Activated CD4-positive, alpha-beta T cell treated with anti-CD3 and anti-CD28 coated beads for 36 hours (primary cell): ENCODE measurements at places on chromosomes 1 and 21.

- no peak for DNase-seq
Observed at GRCh38 chr1:30603081-30603858, 120.1 kb downstream of the MATN1 start.

DNA sequence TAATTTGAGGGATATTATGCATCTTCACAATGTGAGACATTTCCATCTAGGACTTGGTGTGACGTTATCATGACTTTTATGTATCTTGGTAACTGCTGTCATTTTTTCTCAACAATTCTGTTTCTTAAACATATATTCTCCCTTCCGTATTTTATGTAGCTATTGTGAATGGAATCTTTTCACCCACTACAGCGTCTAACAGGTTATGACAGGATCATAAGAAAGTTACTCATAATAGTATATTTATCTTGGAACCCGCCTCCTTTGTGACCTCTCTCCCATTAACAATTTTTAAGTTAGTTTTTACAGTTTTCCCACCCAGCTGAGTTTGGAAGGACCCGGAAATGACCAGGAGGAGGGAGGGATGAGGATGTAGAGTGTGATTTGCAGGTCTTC is 6.8 kb upstream of the DMRTA2 start:
- DNase-seq: no peak

DNA sequence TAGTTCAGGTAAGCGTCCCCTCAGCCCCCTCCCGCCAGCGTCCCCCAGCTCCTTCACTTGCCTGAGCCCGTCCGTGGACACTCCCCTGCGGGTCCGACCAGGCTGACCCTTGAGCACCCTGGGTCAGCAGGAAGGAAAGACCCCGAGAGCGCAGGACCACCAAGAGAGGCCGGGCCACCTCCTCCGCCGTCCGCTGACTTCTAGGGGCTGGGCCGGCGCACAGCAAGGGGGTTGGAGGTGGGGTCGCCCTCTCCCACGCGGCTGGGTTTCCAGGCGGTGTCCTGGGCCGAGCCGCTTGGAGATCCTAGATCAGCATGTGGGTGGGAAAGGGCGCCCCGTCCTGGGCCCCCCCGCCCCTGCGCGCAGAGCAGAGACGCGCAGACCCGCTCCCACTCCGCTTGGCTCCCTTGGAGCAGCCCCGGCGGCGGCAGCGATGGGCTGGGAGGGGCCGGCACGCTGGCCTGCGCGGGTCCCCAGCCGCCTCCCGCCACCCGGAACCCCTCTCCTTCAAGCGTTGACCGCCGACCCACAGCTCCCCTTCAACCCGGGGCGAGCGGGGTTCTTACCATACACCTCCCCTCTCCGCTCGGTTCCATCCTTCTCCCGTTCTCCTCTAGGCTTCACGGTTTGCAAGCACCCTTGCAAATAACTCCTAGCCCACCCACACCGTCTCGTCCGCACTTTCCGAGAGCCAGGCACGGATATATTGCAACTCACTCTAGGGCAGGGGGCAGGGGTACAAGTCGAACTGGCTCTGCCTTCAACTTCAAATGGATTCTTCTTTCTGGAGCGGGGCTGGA is 7.5 kb downstream of the KNCN start:
- no peak for DNase-seq

- no peak for DNase-seq
Observed at GRCh38 chr1:47616036-47616435, 178.2 kb downstream of the FOXD2 start.

- no peak for DNase-seq
Observed at GRCh38 chr1:147241934-147242448, 493 bp upstream of the CHD1L start.

- DNase-seq: no peak
Observed at GRCh38 chr1:56496158-56496557, 83.2 kb downstream of the PLPP3 start.

DNA sequence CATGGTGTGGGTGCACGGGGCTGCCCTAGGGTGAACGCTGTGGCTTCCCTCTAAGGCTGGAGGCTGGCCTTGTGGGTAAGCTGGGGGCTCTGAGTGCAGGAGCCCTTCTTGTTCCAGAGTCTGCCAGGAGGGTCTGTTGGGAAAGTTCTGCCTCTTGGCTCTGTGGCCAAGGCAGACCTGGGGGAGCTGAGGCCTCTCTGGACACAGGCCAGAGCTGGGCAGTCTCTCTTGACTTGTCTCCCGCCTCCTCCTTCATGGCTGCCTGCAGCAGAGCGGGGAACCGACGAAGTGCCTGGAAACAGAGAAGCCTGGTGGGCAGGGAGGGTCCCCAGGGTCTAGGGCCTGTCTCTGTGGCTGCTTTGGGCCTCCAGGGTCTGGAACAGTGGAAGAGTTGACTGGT is 30.3 kb upstream of the PEX10 start:
- DNase-seq: no peak

- no peak for DNase-seq
Observed at GRCh38 chr1:43430831-43431230, 22.9 kb downstream of the HYI start.

GRCh38 chr21:33950431-33951079 is 35.0 kb upstream of the ATP5PO start:
- peak; percentile 48 for DNase-seq

- no peak for DNase-seq
Observed at GRCh38 chr1:232218955-232219865, 410.7 kb downstream of the SIPA1L2 start.

GRCh38 chr1:52268372-52268771 is 97.6 kb downstream of the CC2D1B start:
- no peak for DNase-seq

- DNase-seq: peak; percentile 22
Observed at GRCh38 chr1:47434051-47434842, 3.6 kb upstream of the FOXD2 start.

- DNase-seq: no peak
Observed at GRCh38 chr1:40897513-40897912, 35.4 kb upstream of the CITED4 start.

DNA sequence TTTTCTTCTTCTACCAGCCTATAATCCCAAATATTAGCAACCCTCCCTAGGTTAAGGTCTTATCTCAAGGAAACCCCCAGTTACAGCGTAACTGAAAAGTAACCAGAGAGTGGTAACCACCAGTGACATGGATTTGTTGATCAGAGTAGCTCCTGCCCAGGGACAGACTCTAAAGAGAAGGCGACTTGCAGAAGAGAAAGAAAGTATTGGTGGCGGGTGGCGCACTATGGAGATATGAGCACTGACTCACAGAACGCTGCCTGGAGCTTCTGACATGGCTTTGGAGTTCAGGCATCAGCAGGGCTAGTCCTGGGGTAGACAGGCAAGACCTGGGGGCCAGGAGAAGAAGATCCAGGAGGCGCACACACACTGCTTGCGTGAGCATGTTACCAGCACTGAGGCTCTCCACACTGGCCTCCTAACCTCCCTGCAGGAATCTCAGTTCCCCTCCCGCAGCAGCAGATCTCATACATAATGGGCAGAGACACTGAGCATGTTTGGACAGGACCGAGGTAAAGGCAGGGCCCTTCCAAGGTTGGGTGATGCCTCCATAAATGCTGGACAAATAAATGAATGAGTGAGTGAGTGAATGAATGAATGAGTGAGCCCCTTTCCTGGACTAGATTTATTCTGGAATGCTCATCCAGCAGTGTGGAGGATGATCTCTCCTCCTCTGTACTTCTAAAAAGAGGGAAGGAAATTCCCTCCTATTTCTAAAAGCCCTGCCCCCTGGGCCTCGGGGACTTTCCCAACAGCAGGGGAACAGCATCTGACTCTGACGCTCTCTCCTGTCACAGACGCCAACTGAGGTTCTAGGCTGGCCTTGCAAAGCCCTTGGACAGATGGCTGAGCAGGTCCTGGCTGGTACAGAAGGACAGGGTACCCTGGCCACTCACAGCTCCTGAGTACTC is 175.5 kb downstream of the CLIC6 start:
- peak; percentile 27 for DNase-seq

- DNase-seq: no peak
Observed at GRCh38 chr1:208807446-208808127, 563.4 kb upstream of the PLXNA2 start.

DNA sequence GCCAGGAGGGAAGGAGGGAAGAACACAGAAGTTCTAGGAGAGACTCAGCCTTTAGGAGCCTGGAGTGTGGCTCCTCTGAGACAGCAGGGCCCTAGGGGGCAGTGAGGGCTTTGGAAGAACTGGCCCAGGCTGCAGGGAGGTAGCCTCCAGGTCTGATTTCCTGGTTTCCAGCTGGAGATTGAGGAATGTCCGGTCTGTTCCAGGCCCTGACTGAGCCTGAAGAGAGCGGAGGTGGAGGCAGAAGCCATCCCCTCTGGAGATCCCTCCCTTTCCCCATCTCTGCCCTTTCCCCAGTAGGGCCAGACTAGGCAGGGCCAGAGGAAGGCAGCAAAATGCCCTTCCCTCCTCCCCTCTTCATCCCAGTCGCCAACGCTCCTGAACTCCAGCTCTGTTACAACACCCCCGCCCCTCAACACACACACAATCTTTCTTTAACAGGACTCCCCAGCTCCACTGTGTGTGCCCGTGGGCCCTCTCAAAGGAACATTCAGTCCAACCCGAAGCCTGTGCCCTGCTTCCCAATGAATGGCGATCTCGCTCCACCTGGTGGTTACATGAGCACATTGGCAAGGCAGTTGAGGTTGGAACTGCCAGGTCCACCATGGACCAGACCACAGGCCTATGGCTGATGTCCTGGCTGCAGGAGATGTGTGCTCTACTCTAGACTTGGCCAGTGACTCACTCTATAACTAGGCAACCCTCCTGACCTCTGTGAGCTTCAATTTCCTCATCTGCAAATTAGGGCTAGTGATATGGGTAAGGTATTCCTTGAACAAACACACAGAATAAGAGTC is 32.0 kb downstream of the MAP7D1 start:
- DNase-seq: peak; percentile 87

DNA sequence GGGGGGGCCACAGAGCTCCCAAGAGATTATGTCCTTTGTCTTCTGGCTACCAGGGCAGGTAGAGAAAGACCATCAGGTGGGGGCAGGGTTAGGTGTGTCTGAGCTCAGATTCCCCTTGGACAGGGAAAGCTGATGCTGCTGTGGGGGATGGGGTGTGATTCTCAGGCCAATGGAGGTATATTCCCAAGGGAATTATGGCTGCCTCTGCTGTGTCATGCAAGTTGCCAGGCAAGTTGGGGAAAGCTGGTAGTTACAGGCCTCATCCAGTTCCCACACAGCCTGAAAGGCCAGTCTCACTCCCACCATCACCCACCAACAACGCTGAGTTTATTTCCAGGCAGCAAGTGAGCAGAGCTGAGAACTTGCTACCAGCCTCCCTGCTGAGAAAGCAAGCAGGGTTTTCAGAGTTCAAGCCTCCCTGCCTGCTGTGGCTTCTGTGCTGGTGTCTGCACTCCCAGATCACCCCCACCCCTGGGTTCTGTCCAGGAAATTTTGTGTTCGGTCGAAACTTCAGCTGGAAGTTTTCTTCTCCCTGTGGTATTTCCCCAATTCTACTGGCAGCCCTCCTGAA is 21.3 kb downstream of the IFI16 start:
- DNase-seq: no peak

DNA sequence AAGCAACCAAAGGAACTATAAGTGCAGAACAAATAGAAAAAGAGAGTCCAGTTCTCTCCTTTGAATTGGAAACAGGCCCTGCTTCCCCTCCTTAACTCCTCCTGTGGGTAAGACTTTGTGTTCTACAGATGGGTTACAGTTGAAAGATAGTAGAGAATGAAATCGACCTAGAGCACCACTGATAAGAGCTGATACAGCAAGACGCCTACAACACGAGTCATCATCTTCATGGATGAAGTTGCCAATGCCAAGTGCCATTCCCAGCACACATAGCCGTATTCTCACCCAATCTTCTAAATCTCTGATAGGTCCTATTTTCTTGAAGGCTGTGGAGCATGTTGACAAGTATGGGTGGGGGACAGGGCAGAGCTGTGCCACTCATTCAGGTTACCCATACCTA is 99.8 kb upstream of the CAMK1G start:
- no peak for DNase-seq

DNA sequence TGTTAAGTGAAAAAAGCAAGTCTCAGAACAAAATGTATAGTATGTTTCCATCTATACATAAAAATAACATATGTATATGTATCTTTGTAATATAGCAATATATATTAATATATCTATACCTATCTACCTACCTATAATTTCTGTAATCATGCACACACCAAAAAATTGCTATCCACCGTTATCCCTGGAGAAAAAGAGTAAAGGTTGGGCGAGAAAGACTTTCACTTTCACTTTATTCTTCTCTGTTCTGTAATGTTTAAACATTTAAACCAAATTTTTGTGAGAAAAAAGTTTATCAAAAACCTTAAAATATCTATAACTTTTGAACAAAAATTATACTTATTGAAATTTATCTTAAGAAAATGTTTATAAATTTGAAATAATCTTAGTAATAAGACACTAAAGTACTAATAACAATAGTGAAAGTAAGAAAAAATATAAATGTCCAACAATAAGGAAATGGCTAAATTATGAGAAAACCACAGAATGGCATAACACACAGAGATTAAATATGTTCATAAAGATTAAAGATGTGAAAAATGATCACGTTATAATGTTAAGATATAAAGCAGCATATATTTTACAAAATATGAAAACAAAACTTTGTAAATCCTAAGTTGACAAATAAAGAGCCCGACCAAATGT is 74.0 kb upstream of the LRRC53 start:
- DNase-seq: no peak

- DNase-seq: no peak
Observed at GRCh38 chr1:84363019-84363418, 35.3 kb upstream of the DNASE2B start.

- DNase-seq: no peak
Observed at GRCh38 chr1:58183286-58183685, 363.2 kb downstream of the OMA1 start.

DNA sequence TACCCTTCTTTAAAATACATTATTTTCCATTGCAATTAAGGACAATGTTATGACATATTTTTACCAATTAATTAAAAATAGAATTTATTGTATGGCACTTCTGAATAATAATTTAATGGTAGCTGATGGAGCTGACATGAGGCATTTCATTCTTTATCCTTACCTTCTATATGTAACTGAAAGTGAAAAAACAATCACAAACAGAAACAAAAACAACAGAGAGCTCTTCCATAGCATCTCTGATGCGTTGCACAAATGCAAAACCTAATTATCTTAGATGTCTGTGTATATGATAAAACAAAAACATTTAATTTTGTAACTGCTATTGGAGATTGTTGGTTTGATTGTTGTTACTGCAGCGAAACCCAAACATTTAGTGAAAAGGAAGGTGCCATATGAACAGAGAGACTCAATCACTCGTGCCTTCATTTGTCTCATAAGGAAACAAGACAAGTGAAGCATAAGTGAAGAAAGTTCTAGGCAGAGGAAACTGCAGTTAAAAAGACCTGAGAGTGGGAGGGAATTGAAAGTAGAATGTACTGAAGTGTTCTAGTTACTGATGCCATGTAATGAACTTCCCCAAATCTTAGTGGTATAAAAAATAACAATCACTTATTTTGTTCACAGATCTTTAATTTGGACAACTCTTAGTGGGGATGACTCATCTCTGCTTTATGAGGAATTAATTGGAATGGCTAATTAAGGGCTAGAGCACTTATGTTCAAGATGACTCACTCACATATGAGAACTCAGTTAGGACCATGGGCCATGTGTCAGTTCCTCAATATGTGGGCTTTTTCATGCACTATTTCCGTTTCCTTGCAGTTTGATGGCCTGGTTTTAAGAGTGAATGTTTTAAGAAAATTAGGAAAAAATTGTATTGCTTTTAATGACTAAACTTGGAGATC is 245.0 kb upstream of the OLFM3 start:
- no peak for DNase-seq

- no peak for DNase-seq
Observed at GRCh38 chr1:182910143-182910542, 42.8 kb downstream of the SHCBP1L start.

- peak; percentile 40 for DNase-seq
Observed at GRCh38 chr1:85894651-85895050, 186.4 kb upstream of the ZNHIT6 start.
